A549 (cell line): ENCODE measurements at places on chromosomes 7 and 10.
A peak's percentile ranks its signal among the peaks of the same experiment; 100 is the strongest.

DNA sequence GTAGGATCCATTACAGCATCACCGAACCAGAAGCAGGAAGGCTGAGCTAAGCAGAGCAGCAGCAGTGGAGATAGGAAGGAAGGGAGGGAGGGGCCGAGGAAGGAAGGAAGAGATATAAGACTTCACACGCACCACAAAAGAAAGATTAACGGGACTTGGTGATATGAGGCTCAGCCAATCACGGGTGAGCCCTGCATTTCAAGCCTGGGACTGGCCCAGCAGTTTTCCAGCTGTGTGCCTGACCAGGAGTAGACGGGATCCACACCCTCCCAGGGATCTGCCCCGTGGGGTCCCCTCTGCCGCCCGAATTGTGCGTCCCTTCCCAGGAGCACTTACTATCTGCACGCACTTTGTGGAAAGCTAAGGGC lies 16.2 kb downstream of the ATG9B start:
- DNase-seq: no peak

DNA sequence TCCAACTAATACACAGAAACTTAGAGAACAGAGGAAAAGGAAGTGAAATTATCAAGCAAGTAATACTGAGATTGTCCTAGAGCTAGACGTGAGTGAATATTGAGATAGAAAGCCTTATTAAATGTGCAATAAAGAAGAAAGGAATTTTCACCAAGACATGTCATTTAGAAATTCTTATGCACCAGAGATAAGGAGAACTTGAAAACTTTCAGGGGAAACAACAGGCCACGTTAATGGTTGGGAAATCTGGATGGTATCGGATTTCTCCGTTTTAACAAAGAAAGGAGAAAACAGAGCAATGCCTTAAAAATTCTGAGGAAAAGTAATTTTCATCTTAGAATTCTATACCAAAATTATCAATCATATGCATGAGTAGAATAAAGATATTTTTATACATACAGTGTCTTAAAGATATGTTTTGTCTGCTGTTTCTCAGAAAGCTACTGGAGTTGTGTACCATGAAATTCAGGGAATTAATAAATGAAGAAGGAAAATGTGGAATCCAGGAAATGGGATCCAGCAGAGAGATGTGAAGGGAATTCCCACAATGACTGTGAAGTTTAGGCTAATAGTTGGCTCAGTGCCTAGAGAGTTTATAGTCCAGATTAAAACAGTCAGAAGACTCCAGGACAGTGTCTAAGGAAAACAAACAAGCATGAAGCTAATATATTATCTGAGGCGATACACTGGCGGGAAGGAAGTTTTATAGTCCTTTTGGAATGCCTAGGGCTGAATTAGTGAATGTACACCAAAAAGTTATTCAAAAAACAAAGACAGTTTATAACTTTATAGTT lies 159.5 kb downstream of the PPP1R9A start:
- peak; percentile 36 for DNase-seq

GRCh38 chr10:17001961-17002749 lies 127.5 kb downstream of the CUBN start:
- no peak for DNase-seq

DNA sequence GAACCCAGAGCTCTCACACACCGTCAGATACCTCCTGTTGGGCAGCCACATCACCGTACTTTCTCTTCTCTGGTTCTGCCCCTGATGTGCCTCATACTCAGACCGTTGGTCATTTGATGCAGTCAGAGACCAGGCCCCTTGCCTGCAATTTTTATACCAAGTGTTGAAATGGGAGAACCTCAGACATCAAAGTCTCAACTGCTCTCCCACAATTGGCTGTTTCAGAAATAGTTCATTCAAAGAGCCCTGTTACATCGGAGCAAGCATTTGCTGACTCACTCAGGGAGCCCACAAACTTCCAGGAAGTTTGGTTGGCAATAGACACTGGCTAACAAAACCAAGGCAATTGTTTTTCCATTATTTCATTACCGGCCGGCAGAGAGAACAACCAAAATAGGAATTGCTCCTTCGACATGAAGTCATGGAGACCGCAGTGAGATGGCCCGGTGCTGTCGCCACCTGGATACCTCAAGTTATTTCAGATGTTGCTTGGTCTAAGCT lies 33.5 kb upstream of the ADAM12 start:
- peak; percentile 61 for DNase-seq

- DNase-seq: peak; percentile 65
These were observed 5.1 kb upstream of the MYL7 start for GRCh38 chr7:44145969-44146911.

- no peak for DNase-seq
These were observed 160.6 kb upstream of the AOAH start for GRCh38 chr7:36884910-36885309.

DNA sequence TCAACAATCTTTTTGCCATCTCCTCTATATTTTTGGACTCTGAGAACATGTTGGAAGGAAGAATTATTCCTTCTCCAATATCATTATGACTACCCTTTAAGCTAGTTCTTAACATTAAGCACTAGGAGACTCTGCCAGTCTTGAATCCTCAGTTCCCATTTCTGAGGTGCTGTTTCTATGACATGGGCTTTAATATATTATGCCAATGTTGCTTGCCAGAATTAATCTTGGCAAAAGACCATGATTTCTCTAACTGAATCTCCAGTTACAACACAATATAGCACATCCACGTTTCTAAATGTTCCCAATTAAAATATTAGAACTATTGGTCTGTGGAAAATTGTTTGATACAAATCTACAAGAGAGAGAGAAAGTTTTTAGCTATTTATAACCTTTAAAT lies 250.0 kb downstream of the HGF start:
- no peak for DNase-seq

DNA sequence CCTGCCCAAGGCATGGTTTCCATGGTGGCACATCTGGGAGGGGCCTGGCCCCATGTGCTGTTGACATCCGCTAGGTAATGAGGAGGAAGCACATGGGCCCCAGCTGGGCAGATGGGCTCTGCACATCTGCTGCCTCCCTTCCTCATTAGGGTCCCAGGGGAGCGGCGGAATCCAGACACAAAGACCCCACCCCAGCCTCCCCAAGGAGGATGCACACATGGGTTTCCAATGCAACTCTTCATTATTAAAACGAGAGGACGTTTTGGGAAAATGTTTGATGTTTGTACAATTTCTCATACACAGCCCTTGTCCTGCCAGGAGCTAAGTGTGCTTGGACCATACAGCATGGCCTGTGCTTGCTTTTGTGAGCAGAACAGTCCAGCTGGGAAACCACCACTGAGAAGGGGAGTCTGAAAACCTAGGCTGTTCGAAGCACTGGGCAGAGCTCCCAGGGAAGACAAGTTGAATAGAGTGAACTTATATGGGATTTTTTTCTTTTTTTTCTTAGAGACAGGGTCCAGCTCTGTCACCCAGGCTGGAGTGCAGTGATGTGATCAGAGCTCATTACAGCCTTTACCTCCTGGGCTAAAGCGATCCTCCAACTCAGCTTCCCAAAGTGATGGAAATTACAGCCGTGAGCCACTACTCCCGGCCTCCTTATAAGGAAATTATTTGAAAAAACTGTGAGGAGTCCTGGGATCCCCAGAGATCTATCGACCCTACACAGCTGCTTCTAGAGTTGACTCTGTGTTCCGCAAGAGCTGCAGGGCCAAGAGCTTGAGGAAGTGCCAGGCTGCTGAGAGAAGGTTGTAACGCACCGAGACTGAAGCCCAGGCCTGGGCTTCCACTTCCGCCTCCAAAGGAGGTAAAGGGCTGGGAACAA lies 23.4 kb downstream of the FAM107B start:
- no peak for DNase-seq

- no peak for DNase-seq
These were observed 44.6 kb upstream of the TSPAN13 start for GRCh38 chr7:16708980-16709379.

GRCh38 chr10:125130916-125131315 lies 29.4 kb downstream of the CTBP2 start:
- DNase-seq: no peak

- peak; percentile 29 for DNase-seq
These were observed 163.8 kb downstream of the ELMO1 start for GRCh38 chr7:37284805-37285231.

DNA sequence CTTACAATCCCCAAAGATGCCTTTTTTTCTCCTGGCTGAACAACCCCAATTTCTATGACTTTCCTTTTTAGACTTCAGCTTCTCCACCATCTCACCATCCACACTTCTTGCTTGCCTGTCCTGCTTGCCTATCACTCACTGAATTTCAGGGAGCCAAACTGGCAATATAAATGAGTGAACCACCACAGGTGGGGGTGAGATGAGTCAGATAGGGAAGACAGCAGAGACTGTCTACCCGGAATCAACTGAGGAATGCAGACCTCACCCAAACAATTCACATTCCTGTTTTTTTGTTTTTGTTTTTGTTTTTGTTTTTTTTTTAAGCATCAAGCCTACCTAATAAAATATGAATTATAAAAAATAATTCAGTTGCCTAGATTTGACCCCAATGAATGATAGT lies 273.8 kb downstream of the NRG3 start:
- DNase-seq: no peak

DNA sequence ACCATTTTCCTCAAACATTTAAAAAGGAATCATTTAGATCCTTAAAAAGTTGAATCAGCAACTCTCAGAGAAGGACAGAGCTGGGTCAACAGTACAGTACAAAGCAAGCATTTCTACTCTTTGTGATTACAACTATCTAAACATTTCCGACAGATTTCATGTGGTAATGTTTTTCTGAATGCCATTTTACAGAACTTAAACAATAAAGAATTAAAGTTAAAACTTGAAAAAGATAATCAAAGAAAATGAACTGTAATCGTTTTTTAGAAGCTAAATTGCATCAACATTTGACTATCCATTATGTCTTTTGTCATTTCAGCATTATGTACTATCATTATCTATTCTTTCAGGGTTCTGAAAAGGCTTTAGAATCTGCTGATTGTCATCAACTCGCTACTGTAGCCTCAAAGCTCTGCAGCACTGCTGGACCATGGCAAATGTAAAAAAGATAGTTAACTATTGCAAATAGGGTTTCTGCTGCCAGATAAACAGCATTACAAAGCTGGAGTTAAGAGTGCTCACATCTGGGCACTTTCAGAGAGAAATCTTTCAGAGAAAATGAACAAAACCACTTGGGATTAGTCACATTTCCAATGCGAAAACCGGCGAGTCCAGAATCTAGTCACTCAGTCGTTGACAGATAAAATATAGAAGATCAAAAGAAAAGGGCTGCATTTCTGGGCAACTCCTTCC lies 160.4 kb upstream of the LAMB4 start:
- DNase-seq: no peak
